HTR-8/SVneo (cell line): ENCODE measurements at places on chromosomes 11 and 22.

GRCh38 chr11:74070723-74071492 lies 62.0 kb upstream of the UCP3 start:
- DNase-seq: no peak

DNA sequence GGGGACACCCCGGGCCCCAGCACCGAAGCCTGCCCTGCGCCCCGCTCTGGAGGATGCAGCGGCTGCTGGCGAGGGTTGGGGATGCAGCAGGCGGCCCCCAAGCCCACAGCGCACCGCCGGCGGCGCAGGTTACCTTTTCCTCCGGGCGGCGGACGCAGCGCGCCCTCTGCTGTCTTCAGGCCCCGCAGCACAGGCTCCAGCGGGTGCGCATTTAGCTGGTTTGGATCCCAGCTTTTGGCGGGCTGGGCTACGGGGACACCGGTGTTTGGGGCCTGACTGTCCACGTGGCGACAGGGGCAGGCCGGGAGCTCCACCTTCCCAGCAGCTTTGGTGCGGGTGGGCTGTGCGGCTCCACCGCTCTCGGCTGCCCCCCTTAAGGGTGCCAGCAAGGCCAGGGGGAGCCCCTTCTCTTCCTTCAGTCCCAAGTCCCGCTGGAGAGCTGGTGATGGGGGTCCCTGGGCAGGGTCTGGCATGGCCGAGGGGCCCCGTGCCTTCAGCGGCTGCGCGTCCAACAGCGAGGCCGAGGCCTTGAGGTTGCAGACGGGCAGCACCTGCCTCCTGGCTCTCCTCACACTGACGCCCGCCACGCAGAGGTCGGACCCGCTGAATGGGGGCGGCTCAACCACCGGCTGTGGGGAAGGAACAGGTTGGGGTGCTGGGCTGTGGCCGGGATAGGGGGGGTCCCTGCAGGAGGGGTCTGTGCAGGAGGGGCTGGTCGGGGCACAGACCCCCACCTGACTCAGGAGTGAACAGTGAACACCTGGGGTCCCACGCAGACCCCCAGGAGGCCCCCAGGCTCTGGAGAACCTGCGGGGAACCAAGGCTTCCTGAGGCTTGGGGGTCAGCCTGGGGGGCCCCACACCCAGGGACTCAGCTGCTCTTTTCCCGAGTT lies 18.0 kb upstream of the IL17REL start:
- peak; percentile 76 for DNase-seq

GRCh38 chr22:31445642-31446041 lies 44.0 kb downstream of the EIF4ENIF1 start:
- DNase-seq: no peak

DNA sequence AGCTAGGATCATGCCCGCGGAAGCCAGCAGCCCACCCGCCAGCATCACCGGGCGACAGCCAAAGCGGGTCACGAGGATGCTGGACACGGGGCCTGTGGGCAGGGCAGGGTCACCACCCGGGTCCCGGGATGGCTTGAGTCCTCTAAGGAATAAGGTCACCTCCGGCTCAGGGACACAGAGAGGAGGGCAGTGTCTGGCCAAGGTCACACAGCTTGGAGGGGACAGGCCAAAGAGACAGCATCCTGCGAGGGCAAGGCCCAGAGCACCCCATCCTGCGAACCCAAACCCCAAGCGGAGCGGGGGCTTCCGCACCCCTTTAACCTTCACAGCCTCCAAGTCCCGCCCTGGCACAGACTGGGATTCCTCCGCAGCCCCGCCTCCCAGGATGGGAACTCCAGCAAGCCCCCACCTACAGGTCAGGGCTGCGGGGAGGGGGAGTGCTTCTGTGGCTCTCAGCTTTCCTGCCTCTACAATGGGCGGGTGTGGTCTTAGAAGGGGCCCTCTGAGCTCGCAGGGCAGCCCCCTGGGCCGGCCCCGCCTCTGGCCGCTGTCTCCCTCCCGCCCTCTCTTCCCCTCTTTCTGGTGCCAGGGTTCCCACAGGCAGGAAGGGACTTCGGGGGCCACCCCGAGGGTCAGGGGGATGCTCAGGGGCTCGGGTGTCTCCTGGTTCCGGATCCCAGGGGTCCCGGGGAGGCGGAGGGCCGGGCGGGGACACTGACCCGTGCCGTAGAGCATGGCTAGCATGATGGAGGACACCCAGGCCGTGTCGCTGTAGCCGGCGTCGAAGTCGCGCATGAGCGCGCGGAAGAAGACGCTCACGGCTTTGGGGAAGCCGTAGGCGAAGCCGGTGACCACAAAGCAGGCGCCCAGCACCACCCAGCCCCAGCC lies 1.8 kb downstream of the SLC16A8 start:
- DNase-seq: no peak

DNA sequence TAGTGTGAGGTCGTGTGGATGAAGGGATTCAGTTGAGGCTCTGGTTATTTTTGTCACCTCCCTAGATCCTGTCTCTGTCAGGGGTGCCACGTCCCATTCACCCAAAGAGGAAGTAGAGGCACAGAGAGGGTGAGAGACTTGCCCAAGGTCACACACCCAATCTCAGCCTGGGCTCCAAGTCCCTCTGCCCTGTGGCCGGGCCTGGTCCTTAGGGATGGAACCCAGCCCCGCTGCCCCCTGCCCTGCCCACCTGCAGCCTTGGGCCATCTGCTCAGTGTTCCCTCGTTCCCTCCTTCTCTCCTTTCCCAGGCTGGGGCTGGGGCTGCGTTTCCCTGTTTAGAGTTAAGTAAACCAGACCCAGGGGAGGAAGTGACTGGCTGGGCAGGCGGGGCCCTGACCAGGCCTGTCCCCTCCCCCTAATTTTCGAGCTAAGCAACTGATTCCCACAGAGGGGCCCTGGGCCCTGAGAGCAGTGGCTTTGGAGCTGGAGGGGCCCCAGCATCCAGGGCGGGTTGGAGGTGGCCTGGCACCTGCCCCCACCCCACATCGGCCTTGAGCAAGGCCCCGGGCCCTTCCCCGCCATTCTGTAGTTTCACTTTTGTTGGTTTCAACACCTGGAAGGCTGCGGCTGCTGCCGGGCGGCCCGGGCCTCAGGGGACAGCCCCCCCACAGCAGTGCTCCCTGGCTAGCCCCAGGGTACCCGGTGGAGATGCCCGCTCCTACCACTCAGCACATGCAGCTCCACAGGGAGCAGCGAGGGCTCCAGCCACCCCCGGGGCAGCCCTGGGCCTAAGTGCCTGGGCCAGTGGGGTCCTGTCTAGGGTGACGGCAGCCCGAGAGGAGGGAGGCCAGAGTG lies 1.5 kb downstream of the TCIRG1 start:
- no peak for DNase-seq
